ENCODE measurements at places on chromosomes 2 and 18.

GRCh38 chr2:232022718-232023117 lies 61.2 kb downstream of the DIS3L2 start:
- DNase-seq = no peak

DNA sequence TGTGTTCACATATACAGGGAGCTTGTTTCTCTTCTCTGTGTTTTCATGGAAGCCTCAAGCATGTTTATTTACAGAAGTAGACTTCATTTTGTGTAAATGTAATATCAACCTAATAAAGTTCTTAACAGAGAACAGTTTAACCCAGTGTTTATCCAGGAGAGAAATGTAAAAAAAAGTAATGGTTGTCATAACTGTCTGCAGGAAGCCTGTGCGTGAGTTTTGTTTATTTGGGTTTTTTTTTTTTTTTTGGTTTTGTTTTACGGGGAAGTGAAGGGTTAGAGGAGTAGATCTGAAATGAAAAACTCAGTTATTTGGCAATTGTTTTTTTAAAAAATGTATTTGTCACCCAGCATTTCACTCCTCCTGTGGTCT lies 124.7 kb downstream of the RAPGEF4 start:
- DNase-seq = no peak

DNA sequence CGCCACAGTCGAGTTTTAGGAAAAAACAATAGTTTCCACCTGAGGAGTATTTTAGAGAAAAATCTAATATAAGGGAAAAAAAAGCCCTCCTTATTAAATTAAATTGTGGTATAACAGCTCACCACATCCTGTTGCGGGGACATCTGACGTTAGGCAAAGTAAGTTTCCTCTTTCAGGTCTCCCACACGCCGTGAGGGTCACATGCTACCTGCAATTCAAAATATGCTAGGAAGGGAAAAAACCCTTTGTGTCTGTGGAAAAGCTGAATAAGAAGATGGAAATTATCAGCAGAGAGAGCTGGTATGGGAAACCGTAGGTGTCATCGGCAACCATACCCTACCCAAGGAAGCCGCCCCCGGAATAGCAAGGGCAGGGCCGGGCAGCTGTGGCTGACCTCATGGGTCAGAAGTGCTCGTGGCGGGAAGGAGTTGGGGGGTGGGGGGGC lies 128.0 kb downstream of the NFATC1 start:
- no peak for DNase-seq

DNA sequence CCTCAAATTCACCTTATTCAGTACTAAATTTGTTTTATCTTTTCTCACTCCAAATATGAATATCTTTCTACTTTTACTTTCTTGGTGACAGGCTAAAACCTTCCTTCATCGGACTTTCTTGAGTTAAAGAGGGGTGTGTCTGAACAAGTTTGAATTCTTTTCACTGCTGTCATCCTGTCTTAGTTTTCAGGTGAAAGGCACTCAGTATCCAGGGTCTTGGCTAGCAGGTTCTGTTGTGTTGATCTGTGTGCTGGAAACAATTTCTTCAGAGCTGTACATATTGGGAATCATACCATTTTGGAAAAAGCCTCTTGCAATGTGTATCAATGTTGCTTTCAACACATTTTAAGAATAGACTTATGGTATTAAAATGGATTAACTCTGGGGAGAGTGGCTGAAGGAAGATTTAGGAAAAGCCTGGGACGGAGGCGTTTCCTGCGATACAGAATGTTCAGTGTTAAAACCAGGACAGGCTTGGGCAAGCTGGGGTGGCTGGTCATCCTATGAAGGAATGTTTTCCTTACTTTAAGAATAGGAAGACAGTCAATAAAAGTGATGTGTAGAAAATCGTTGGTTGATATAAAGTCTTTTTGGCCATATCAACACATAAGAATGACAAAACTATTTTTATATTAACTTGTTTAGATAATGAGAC lies 350.7 kb upstream of the SPRED2 start:
- DNase-seq = no peak
